ENCODE measurements at places on chromosomes 6 and 20. TPM values are rescaled to one million over a fixed set of nuclear protein-coding genes. Genes with fewer than 3 reads are reported as not detected.

Gene BTNL2
- total RNA-seq, result not detected

Gene SLC22A2
- total RNA-seq, result 0.62 TPM

Gene RIPOR2
- total RNA-seq, result 21.3 TPM

Gene SMOC2
- 33.5 TPM for total RNA-seq

Gene ENPP5
- total RNA-seq, result 9.6 TPM
